Left lobe of liver (tissue), 2 donors: ENCODE measurements at places on chromosomes 6 and 20. TPM values are rescaled to one million over a fixed set of nuclear protein-coding genes. Genes with fewer than 3 reads are reported as not detected.

- no peak for DNase-seq
Observed at GRCh38 chr6:142225552-142225951, 76.3 kb upstream of the ADGRG6 start.

The C20orf144 gene
- not detected for total RNA-seq

DNA sequence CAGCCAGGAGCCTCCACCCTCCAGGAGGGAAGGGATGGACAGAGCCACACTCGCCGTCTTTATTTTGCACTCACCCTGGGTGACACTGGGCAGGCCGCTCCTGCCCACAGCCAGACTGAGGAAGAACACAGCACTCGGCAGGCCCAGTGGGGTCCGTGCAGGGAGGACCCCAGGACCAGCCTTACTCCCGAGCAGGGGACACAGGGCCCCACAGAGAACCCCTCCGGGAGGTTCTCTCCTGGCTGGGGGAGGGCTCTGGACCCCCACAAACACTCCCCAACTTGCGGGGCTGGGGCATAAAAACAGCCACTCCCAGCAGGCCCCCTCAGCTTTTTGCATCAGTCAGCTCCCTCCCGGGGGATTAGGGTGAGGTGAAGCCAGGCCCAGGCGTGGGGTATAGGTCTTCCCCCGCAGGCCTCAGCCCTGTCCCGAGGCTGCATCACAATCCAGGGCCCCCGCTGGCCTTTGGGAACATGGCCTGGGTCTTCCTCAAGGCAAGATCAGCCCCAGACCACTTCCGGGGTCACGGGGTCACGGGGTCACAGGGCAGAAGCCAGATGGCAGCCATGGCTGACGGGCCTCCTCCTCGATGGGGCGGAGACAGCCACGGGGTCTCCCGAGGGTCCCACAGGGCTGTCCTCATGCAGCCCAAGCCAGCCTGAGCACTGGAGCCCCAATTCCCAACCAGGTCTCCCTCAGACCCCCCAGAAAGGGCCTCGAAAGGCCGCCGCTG is 3.2 kb downstream of the TNFRSF6B start:
- no peak for DNase-seq

GRCh38 chr6:71982389-71982788 is 96.0 kb downstream of the RIMS1 start:
- no peak for DNase-seq

GRCh38 chr6:42251911-42252637 is 34.4 kb upstream of the MRPS10 start:
- peak; percentile 88 for DNase-seq

DNA sequence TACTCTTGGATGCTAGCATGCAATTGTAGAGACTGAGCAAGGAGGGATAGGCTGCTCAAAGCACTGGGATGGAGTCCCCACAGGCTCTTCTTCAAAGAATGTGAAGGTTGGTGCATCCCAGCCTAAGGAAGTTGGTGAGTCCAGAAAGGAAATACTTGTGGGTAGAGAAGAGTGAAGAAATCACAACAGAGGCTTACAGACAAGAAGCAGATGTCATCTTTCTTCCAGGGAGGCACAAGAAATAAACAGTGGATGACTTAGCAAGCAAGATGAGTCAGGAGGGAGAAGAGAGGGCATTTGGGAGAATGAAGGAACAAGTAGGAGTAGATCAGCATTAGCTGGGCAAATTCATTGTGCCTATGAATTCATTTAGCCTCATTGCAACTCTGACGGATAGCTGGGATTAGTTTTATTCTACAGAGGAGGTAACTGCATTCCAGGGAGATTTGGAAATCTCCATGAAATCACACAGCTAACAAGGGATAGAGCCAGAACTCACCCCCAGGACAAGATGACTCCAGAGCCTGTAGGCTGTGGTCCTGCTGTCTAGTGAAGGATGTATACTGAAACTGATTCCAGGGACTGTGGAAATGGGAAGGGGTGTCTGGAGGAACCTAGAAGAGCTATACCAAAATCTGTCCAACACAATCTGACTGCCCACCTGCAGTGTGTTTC is 125.8 kb upstream of the SPTLC3 start:
- no peak for DNase-seq

The SYTL3 gene
- 0.43 TPM for total RNA-seq

- no peak for DNase-seq
Observed at GRCh38 chr6:154592199-154592860, 81.8 kb upstream of the CNKSR3 start.

The BNIP5 gene
- not detected for total RNA-seq

- DNase-seq = no peak
Observed at GRCh38 chr6:135566311-135567068, 69.0 kb upstream of the AHI1 start.

DNA sequence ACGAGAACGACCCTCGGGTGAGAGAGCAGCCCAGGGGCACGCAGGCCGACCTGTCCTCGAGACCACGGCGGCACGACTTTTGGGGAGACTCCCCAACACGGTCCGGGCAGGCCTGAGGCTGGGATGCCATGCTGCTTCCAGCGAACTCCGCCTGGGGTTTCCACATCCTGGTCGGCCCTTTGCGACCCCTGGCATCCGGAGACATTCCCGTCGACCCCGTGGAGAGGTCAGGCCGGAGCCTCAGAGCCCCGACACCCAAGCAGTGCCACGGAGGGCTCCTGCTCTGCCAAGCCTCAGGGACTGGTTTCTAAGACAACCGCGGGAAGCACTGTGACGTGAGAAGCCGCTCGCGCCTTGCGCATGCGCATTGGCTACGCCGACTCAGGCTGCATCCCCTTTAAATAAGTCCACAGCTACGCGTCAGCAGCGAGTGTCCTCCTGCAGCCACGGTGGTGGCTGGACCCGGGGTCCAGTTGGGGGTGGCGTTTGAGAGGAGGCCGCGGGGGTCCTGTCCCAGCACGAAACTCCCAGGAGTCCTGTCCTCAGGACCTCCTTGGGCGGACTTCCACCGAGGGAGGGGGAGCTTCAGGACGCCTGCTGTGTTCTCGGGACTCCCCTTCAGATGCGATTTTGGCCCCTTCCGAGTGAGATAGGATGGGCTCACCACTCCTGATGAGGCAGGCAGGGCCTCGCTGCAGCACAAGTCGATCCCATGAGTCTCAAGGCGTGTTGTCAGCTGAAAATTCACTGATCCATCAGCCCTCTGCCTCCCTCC is 1089.3 kb upstream of the DEFB115 start:
- DNase-seq = no peak

The VGLL2 gene
- total RNA-seq = not detected

The TREM2 gene
- total RNA-seq = 0.28 TPM

DNA sequence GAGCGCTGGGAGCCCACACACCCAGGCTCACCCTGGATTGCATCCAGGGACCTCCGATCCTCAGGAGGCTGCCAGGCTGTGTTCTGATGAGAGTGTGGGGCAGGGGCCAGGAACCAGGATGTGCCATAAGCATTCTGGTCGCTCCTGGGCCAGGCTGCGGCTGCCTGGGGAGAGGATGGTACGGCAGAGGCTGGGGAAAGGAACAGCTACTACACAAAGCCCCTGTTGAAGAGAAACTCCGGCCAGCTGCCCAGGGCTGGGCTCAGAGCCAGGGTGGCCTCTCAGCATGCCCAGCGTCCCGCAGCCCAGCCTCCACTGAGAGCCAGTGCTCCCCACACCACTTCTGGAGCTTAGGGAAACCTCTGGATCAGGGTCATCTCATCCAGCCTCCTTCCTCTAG is 21.7 kb upstream of the OCSTAMP start:
- no peak for DNase-seq

The CST5 gene
- not detected for total RNA-seq

The CLPSL2 gene
- total RNA-seq = not detected

DNA sequence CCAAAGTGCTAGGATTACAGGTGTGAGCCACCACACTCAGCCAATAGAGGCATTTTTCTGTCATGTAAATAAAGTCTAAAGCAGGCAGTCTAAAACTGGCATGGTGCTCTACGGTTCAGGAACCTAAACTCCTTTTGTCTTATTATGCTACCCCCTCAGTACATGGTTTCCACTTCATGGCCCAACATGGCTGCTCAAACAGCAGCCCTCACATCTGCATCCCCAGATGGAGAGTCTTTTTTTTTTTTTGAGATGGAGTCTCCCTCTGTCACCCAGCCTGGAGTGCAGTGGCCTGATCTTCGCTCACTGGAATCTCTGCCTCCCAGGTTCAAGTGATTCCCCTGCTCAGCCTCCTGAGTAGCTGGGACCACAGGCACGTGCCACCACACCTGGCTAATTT is 38.3 kb downstream of the SLC52A3 start:
- DNase-seq = no peak
